ENCODE measurements at places on chromosomes 12 and 14.

DNA sequence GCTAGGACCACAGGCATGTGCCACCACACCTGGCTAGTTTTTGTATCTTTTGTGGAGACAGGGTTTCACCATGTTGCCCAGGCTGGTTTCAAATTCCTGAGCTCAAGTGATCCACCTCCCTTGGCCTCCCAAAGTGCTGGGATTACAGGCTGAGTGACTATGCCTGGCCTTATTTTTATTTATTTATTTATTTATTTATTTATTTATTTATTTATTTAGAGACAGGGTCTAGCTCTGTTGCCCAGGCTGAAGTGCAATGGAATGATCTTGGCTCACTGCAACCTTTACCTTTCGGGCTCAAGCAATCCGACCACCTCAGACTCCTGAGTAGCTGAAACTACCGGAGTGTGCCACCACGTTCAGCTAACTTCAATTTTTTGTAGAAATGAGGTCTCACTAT is 117.0 kb upstream of the MAX start:
- DNase-seq: no peak

DNA sequence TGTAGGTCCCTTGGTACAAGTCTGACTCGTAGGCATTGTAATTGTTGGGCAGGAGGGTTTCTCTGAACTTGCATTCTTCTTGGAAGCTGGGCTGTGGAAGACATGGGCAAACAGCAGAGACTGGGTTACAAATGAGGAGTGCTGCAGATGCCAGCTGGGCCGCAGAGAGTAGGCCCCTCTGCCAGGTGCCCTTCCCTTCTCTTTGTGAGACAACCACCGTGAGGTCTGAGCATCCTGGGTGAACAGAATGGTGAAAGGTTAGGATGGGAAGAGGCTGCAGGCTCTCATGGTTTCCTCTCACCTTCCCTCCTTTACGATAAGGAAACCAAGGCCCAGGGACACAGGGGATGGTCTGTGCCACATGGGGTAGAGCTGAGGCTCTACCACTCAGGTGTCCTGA is 11.3 kb downstream of the FGF6 start:
- no peak for DNase-seq

DNA sequence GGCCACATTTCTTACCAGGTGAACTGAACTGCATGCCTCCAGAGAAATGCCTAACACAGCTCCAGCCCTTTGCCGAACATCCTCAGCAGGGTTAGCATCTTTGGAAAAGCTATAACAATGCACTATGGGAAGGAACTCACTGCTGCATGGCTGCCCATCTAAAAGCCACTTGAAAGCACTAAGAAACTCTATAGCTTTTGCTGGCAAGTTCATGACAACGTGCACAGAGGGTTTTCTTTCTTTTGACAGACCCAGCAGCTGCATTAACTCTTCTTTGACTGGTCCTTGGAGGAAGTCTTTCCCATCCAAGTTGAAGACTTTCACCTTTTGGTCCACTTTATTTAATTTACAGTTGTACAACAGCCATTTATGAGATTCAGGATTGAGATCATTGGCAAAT is 5.3 kb downstream of the TRMT5 start:
- DNase-seq: no peak

GRCh38 chr12:113456199-113456598 is 15.5 kb downstream of the LHX5 start:
- DNase-seq: no peak

DNA sequence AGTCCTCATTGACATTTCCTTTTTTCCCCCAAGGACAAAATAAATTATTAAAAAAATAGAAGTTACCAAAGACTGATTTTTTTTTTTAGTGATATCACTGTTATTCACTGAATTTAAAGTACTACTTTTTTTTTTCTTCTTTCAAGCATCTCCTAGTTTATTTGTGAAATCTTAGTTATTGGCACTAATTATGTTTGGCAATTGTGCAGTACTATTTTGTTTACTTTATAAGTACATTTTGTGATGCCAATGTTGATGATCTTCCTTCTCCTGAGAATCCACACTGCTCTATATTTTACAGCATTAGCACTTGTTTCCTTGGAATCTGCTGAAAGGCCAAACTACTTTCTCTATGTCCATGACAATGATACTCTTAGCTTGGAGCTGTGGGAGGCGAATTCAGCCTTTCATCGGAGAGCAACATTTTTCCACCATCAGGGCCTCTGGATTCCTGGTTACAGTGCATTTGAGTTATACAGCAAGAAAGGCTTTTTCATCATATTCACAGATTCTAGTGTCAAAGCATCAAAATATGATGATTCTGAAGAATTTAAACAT is 123.8 kb upstream of the PTPRQ start:
- no peak for DNase-seq

DNA sequence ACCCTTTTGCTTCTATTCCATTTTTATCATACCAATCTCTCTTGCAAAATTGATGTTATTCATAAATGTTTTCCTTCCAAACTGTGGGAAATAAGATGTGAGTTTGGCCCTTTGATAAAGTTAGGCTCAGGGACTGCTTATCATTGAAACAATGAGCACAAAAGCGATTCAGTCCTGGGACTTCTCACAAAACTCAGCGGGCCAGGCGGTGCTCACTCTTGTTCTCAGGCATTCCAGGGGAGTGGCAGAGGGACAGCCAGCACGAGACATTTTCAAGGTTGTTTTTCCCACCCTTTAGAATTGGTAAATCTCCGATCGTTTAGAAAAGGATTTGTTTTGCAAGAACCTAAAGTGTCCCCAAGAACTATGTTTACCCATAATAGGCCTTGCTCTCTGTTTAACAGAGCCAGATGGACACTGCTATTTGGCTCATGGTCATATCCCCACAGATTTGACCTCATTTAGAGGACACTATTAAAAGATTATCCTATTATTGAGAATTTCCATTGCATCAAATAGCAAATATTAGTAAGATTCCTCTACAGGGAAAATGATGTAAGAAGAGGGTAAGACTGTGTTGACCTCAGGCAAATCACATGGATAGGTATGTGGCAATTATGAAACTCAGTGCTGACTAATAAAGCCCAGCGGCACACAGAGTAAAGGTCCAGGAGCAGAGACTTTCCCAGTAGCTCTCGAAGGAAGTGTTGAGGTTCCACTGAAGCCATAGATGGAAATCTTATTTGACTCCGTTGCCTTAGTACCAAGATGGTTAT is 102.7 kb upstream of the USP44 start:
- no peak for DNase-seq

GRCh38 chr12:119369907-119370546 is 35.5 kb downstream of the CCDC60 start:
- DNase-seq: no peak
